ENCODE measurements at places on chromosomes 5 and 9. TPM values are rescaled to one million over a fixed set of nuclear protein-coding genes. Genes with fewer than 3 reads are reported as not detected.

Gene ADAMTS6
- 0.75 TPM for total RNA-seq

Gene ZNF346
- 16.5 TPM for total RNA-seq

Gene LVRN
- 1.9 TPM for total RNA-seq

Gene TAF11L10
- total RNA-seq = not detected

Gene DNM1
- total RNA-seq = 8.1 TPM

Gene PAX5
- total RNA-seq = 0.03 TPM

Gene C5orf46
- total RNA-seq = 201 TPM

Gene GABBR2
- total RNA-seq = not detected

Gene OR1J2
- total RNA-seq = not detected

Gene HMGXB3
- 32.0 TPM for total RNA-seq

Gene KCNMB1
- total RNA-seq = 2.4 TPM

Gene GABRA1
- not detected for total RNA-seq

Gene PPP3R2
- not detected for total RNA-seq

Gene IPPK
- 55.2 TPM for total RNA-seq

Gene SPARC
- total RNA-seq = 209 TPM

Gene LSM11
- 3.9 TPM for total RNA-seq

Gene ZNF658
- 8.5 TPM for total RNA-seq
